CD4-positive, alpha-beta T cell treated with Interferon alpha-2 for 1 hour (primary cell): ENCODE measurements at places on chromosomes 3 and 15.

DNA sequence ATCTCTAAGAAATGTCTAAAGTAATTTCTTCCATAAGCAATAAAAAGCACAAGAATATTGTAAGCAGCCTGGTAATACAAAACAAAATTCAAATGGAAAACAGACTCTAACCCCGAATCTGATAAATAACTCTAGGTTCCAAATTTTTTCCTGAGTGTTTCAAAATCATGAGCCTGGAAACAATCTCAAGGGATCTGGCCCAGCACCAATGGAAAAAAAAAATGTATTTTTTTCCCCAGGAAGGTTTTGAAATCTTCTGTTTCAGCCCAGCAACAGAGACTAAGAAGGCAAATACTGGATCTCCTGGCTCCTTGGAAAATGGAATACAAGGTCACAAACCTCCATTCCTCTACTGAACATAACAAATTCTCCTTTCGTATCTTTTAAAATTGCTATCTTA lies 13.0 kb downstream of the TBC1D2B start:
- no peak for DNase-seq

DNA sequence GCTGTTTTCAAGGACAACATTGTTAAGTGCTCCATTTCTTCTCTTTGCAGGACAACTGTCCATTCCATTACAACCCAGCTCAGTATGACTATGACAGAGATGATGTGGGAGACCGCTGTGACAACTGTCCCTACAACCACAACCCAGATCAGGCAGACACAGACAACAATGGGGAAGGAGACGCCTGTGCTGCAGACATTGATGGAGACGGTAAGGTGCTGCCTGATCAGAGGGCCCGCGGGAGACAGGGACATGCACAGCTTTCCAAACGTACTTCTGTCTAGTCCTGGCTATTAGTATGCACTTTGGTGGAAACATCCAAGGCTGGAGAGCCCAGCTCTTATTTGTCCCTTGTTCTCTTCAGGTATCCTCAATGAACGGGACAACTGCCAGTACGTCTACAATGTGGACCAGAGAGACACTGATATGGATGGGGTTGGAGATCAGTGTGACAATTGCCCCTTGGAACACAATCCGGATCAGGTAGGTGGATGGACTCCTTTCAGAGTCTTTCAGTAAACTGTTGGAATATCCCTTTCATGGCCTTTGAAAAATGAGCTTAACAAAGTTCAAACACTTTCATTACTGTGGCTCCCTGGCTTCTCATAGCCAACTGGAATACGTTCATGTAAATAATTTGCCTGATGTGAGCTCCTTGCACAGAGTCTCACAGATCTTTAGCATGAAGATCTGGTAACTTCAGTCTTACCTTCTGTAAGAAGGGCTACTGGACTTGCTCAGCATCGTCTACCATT lies 10.4 kb downstream of the THBS1 start:
- no peak for DNase-seq

DNA sequence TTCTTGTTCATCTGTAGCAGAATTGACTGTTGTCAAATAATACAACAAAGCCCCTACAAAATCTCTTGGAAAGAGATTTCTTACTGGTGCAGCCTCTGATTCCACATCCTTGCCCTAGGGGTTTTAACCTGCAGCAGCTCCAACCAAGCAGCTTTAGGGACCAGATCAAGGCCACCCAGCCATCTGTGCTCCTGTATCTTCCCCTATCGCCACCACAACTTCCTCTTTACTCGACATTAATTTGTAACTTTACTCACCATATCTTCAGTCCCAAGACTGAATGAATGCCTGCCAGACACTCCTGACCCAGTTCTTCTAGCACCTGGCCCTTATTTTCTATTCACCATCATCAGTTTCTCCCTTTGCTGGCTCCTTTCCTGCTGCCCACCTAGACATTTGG lies 156.6 kb upstream of the IL12A start:
- no peak for DNase-seq

DNA sequence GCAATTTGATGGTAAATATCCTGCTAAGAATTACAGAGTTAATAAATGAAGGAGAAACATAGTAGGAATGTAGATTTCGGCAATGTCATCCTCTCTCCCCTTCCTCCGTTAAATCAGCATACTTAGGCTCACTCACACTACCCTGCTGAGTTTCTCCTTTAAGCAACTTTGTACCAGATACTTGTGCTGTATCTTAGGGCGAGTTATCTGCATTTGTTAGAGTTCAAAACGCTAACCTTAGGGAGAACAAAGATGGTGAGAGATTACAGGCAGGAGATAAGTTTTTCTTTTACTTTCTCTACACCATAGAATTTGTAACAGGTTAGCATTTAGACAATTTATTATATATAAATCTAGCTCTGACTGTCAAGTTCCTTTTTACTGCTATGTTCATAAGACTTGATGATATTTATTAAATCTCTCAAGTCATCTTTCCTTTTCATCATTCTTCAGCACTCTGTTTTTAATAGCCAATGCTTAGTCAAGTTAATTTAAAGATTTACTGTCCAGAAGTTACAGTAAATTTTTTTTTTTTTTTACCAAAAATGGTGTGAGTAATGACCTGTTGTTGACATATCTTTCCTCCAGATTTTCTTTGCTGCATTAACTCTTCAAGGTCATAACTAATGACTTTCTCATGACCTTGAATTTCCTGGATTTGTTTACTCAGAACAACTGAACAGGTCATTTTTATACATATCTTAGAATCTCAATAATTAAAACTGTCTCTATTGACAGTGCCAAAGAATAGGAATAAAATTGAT lies 22.2 kb downstream of the SUCNR1 start:
- no peak for DNase-seq

- no peak for DNase-seq
Measured at GRCh38 chr15:64930019-64930652, 18.4 kb downstream of the ANKDD1A start.

GRCh38 chr15:74306781-74307217 lies 60.6 kb downstream of the CYP11A1 start:
- DNase-seq, result no peak

GRCh38 chr3:123521179-123521969 lies 63.5 kb downstream of the HACD2 start:
- DNase-seq, result no peak

GRCh38 chr3:127287840-127288239 lies at the start of gene PRR20G:
Gene PRR20G (minus strand): TSS chr3:127288046. CDS start chr3:127287365, 681 bp downstream.
- no peak for DNase-seq
